ENCODE measurements at places on chromosomes 5 and 9.
A peak's percentile ranks its signal among the peaks of the same experiment; 100 is the strongest.

DNA sequence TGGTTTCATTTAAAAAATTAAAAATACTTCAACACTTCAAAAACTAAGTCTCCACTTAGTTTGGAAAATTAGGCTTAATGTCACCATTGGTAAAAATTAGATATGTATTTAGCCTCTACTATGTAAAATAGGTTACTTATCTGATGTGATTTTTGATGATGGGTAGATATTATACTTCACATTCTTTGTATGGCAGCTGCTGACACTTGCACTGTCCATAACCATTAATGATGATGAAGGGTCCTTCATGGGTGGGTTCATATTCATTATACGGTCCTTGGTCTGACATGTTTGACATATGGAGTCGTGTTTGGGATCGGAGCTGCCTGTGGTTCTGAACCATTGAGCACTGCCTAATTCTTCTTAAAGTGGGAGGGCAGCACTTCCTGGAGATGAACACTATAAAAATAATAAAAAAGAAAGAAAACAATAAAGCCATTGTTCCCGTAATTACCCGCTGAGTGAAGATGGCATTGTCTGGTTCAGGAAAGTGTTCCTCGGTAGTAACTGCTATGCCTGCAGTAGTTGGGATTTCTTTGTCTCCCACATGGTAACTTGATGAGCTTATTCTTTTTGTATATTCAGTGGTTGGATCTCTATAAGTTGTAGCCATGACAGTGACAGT, 2.2 kb downstream of the LRRTM2 start:
- no peak for DNase-seq

- peak; percentile 35 for DNase-seq
Observed at GRCh38 chr5:137822158-137822764, 45.4 kb upstream of the MYOT start.

GRCh38 chr9:95592931-95593330, 76.2 kb upstream of the PTCH1 start:
- DNase-seq: no peak

DNA sequence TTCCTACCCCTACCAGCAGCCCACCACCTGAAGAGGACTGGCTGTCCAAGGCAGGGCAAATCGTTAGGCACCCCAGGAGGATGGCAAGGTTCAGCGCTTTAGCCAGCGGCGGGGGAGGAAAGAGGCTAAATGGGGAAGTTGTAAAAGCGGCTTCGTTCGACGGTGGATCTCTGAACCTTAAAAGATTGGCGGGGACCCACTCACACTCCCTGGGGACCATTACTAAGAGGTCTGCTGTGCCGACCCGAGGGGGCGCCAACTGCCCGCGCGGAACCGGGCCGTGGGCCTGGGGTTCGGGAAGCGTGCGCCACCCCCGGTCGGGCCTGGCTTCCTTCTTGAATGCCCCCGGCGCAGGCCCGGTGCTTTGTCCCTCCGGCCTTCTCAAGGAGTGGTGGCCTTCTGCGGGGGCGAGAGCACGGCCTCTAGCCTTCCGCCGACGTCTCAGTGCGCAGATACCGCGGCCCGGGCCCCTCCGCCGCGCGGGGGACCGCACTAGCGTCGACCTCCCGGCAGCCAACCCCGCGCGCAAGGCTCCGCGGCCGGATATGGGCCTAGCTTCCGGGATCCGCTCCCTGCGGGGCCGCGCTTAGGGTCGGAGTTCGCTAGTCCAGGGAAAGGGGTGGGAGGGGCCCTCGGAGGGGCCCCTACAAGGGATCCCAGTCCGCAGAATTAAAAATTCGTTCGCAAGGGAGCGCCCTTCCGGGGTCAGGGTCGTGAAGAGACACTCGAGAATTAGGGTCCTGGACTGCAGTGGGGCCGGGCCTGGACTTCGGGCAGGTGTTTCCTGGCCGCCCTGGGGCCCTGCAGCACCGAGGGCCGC, 10.5 kb downstream of the NR2F1-AS1 start:
- DNase-seq: no peak

DNA sequence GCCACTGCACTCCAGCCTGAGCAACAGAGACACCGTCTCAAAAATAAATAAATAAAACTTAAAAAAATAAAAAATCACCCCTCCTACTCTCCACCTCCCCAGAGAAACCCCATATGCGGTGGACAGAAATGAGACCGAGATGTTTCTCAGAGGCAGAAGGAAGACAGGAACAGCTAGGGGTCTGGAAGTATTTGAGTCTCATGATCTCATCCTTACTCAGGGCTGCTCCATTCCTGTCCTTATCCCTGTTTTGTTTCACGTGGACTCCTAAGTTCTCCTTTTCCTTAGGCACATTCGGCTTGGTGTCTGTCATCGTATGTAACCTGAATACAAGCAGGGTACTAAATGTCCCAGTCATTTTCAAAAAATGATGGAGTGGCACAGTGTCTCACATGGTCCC, 76.1 kb downstream of the C9orf50 start:
- peak; percentile 80 for DNase-seq

DNA sequence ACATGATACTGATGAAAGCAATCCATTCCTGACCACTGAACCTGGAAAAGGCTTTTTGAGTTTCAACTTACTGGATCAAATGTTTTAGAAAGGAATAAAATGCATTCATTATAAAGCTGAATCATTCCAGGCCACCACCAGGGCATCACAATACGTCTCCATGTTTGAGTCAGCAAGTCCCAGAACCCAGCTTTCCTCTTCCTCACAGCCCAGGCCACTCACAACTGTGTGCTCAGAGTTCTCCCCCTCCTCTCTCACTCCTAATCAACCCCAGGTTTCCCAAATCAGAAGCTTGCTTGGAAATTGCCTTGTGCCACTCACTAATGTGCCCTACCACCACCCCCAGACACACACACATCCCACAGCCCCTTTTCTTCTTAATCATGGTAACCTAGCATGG, 91.7 kb downstream of the GNA14 start:
- DNase-seq: peak; percentile 46

DNA sequence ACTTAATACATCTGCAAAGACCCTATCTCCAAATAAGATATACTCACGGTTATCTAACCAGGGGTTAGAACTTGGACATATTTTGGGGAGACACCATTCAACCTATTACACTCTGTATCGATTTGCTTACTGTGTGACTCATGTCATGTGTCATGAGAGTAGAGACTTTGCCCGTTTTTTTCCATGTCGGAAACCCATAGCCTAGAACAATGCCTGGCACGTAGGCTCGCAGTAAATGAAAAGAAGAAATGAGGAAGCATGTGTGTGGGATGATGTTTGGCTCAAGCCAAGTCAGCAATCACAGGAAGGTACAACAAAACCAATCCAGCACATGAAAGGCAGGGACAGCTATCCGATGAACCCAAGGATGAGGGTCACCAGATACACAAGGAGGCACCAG, 94.6 kb upstream of the DNAH5 start:
- peak; percentile 59 for DNase-seq

- no peak for DNase-seq
Observed at GRCh38 chr5:36078430-36078829, 11.7 kb upstream of the UGT3A2 start.

GRCh38 chr5:54944364-54944763, 41.0 kb downstream of the ESM1 start:
- DNase-seq: peak; percentile 38

DNA sequence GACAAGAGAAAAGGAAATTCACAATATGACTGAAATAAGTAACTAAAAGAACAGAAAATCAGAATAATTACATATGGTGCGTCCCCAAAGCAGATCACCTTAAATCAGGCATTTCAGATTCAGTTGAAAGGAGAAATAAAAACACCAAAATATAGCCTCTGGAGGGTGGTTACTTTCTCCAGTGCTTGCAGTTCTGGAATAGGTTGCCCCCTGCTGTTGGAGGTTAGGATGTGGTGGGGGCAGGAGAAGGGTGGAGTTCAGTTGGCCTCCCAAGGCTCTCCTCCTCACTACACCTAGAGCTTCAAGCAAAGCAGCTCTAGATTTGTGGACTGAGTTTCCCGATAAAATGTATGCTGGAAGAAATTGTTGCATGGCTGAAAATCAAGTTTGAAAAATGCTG, 338.2 kb upstream of the TLE4 start:
- DNase-seq: peak; percentile 32

GRCh38 chr5:76425146-76425545, 22.1 kb downstream of the IQGAP2 start:
- DNase-seq: no peak

DNA sequence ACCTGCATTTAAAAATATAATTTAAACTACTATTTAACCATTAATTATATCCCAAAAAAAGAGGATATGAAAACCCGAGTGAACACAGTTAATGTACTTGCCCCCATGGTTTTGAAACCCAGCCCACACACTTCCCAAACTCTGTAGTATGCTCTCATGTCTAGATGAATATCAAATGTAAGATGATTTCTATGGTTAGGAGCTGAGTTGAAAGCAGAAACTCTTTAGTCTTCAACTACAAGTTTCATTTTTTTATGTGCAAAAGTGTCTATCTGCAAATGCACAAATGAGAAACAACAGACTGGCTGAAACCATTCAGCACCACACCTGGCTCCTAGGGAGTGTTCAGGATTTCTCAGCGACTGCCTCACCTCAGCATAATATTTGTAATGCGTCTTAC, 183.3 kb downstream of the SEMA5A start:
- DNase-seq: no peak

DNA sequence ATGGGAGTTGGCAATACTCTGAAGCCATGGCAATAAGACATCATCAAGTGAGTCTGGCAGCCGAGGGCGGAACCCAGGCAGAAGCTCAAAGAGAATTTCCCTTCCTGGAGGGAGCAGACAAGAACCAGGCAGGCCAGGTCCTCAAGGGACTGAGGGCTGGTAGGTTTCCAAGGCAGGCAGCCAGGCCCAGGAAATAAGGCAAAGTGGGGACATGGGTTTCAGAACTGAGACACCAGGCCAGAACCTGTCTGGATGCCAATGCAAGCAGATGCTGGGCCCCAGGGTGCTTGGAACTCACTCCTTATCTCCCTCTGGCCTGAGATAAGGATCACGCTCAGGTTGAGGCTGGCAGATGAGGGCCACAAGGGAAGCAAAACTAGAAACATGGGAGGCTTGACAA, 8.9 kb downstream of the TSSK1B start:
- DNase-seq: no peak

- DNase-seq: peak; percentile 25
Observed at GRCh38 chr5:135458921-135459331, 6.8 kb upstream of the TIFAB start.

DNA sequence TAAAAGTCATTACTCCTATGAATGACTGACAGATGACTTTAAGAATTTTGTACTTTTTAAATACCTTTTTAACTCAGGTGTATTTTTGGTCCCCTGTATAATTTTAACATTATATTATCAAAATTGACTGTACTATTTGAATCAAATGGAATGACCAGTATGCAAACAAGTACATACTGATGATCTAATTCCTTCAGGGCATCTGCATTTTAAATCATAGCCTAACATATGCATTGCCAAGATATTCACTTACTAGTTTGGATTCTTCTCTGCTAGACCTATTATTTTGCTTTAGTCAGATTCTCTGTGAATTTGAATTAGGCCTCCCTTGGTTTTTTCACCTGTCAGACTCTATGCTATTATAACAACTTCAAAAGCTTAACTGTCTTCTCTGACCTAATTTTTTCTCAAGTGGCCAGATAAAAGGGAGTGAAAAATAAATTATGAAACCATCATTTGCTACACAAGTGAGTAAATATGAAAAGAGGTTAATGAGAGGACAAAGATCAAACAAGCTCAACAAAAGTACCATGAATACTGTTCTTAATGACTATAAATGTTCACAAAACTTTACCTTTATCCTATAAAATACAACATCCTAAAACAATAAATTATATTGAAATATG, 1505.2 kb upstream of the CDH9 start:
- no peak for DNase-seq

All from fibroblast of skin of right biceps (primary cell).